RWPE2 (cell line): ENCODE measurements at places on chromosomes 3 and 15.

DNA sequence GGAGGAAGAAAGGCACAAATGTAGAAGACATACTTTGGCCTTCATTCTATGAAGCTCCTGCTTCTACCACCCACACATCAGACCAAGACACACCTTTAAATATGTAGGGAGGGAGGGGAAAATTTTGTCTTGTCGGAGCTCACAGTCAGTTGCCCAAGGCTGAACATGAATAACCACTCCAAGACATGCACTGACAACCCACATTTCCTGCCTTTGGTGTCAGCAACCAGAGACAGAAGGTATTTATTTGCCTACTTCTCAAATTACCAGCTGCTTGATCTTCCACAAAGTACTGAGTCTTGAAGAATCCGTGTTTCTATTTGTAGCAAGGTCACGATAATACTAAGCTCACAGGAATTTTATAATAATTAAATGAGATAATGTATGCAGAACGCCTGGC is 169.7 kb downstream of the KCNMB2 start:
- DNase-seq, result peak; percentile 72

- peak; percentile 0 for DNase-seq
Observed at GRCh38 chr15:79023918-79024317, 66.7 kb downstream of the RASGRF1 start.

- no peak for DNase-seq
Observed at GRCh38 chr3:120129051-120129450, 34.8 kb upstream of the GSK3B start.

- no peak for DNase-seq
Observed at GRCh38 chr3:48077815-48078214, 61.6 kb upstream of the MAP4 start.

GRCh38 chr3:138011722-138012121 is 1.8 kb downstream of the CLDN18 start:
- no peak for DNase-seq

DNA sequence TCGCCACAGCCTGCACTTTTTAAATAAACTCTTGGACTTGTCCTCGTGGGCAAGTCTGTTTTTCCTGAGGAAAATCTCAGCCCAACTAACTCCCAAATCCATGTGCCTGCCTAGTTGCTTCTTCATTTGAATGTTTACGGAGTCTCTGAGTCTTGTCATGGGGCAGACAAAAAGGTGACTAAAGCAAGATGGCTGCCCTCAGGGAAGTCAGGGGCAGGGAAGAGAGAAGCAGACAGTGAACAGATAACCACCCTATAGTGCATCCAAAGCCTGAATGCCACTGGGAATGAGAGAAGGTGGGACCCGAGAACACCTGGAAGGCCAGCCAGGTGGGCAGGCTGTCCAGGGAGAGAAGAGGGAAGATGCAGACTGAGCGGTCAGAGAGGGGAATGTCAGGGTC is 21.4 kb downstream of the CCDC12 start:
- no peak for DNase-seq

DNA sequence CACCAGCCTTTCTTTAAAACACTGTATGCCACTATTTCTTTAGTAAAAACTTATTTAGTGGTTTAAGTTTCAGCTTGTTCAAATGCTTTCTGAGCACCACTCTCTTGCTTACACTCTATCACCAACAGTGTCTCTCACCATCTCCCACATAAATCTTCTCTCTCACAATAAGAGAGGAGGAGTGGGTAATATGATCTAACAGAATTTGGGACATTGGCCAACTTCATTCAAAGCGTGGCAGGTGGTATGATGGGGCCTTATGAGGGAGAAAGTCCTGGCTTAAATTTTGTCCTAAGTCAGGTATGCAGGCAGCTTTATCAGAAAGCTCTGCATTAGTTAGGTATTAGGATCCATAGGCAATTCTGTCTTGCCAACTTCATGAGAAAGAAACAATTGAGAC is 1132.5 kb downstream of the TUSC7 start:
- no peak for DNase-seq

GRCh38 chr3:43732747-43733425 is 42.1 kb downstream of the ABHD5 start:
- DNase-seq, result no peak

GRCh38 chr3:153370680-153371079 is 208.7 kb downstream of the RAP2B start:
- DNase-seq, result no peak

DNA sequence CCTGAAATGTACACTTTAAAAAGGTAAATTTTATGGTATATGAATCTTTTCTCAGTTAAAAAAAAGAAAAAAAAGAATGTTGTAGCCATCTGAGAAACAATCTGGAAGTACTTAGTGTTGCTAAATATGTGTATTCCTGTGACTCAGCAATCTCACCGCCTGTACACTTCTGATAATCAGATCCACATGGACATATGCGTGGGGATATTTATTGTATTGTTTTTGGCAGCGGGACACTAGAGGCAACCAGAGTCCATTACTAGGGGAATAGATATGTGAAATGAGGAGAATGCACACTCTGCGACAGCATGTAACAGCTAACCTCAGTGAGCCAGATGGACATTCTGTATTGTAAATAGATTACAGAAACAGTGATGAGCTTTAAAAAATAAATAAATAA is 65.4 kb downstream of the AQP9 start:
- DNase-seq, result no peak

DNA sequence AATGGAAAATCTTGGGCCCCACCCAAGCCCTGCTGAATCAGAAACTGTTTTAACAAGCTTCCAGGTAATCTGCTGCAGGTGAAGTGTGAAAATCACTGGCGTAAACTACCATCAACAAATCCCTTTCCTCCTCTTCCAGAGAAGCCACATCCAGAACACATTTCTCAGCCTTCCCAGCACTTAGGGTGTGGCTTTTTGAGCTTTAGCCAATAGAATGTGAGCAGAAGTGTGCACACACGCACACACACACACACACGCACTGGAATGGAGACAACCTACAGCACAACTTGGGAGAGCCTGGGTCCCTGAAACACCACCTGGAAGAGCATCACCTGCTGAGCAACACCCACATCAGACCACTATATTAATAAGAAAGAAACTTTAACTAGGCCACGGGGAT is 98.6 kb downstream of the OSBPL10 start:
- DNase-seq, result no peak

GRCh38 chr3:152556731-152557254 is 278.1 kb upstream of the P2RY1 start:
- DNase-seq, result no peak

- DNase-seq, result no peak
Observed at GRCh38 chr3:108103040-108103751, 12.4 kb upstream of the CD47 start.

DNA sequence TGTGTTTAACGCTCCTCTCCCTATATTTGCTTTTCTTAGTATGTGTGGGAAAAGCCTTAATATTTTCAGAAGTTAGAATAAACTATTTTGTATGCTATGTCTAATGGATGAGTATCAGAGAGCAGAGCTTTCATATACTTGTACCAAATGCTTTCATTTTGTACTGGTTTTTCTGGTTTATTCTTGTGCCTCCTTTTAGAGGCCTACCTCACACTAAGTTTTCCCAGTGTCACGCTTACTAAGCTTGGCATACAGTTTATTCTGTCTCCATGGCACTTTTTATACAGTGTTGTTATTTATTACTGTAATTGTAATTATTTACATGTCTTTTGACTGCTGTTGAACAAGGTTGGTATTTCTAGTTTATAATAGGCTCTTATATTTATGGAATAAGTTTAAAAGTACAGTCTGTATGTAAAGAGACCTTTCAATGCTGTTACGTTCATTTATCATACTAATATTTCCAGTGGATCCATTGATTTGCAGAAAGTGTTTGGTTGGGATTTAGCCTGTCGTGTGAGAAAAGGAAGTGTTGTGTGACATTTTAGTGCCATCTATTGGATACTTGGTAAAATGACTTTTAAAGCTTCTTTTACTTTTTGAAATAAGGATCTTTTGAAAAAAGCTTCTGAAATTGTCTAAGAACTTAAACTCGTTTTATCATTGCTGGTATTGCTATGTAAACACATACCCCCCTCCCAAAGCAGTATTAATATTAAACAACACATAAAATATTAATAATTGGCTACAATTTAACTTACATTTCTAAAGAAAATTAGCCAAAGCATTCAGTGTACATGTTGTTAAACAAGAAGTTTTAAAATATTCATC is 5.2 kb upstream of the EBLN2 start:
- no peak for DNase-seq

DNA sequence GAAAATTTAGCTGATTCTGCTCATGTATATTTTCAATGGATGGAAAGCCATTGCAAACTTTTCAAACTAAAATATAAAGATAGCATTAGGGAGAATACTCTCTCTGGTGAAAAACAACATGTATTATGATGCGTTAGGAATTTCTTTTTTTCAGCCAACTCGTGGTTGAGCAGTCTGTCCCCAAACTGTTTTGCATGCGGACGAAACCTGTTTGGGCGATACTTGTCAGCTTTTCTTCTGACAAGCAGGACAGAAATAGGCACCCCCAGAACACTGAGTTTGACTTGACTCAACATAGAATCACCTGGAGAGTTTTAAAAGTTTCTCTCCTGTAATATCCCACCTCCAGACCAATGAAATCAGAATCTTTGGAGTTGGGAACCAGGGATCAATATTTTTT is 417.5 kb upstream of the TPRG1 start:
- no peak for DNase-seq

- DNase-seq, result no peak
Observed at GRCh38 chr3:115986555-115987207, 363.4 kb downstream of the GAP43 start.

DNA sequence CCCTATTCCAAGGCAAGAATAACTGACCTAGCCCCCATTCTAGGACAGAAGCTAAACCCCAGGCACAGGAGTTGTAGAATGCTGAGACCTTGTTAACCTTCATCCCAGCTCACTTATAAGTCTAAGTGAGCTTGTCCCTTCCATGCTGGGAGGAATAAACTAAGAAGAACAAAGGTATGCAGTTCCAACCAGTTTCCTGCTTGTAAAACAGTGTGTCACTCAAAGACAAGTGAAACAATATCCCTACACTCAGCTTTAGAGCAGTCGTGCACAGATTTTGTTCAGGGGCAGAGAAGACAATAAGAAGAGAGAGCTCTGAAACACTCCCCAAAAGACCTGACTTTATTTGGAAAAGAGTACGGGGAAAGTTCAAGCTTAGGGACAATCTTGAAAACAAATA is 292.1 kb downstream of the CGGBP1 start:
- DNase-seq, result no peak

DNA sequence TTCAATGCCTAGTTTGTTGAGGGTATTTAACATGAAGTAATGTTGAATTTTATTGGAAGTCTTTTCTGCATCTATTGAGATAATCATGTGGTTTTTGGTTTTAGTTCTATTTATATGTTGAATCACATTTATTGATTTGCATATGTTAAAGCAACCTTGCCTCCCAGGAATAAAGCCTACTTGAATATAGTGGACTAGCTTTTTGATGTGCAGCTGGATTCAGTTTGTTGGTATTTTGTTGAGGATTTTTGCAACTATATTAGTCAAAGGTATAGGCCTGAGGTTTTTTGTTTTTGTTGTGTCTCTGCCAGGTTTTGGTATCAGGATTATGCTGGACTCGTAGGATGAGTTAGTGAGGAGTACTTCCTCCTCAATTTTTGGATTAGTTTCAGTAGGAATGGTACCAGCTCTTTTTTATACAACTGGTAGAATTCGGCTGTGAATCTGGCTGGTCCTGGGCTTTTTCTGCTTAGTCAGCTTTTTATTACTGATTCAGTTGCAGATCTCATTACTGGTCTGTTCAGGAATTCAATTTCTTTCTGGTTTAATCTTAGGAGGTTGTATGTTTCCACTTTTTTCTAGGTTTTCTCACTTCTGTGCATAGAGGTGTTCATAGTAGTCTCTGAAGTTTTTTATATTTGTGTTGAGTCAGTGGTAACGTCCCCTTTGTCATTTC is 209.8 kb upstream of the RBMS3 start:
- no peak for DNase-seq

DNA sequence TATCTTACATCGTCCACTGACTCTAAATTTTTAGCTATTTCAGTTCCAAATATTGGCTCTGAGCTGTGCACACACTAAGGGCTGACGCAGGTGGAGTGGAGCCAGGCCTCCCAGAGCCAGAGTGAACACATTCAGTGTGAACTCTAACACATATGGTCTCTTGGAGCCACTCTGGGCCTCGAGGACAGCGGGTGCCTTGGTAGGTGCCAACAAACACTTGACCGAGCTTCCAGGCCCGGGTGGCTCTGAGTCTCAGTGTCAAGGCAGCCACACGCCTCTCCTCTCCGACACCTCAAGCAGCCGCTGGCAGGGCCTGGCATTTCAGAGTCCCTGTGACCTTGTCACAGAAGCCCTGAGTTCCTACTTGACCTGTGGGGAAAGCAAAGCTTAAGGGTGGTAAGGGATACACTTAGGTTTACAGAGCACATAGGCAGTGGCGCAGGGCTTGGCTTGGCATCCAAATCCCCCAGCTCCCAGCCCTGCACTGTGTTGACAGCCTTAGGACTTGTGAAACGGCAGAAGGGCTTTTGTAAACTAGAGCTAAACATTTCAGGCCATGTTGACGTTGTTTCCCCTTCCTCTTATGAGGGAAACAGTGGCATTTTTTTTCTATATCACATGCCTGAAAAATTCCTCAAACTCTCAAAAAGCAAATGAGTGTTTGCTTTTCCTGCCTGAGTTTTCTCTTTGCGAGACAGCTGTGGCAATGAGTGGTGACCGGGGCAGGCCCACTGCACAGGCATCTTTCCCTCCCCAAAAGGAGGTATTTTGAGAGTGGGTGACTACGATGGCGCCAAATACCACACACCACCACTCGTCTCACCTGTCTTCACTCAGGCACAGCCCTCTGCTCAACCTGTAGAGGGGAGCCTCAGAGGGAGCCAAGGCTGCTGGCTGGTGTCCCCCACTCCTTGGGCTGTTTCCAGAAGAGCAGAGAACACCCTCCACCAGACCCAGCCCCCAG is 60.8 kb downstream of the DAPK2 start:
- DNase-seq, result no peak

- DNase-seq, result no peak
Observed at GRCh38 chr3:17775073-17775472, 32.6 kb upstream of the TBC1D5 start.
